ENCODE measurements at places on chromosomes 16 and 17.

DNA sequence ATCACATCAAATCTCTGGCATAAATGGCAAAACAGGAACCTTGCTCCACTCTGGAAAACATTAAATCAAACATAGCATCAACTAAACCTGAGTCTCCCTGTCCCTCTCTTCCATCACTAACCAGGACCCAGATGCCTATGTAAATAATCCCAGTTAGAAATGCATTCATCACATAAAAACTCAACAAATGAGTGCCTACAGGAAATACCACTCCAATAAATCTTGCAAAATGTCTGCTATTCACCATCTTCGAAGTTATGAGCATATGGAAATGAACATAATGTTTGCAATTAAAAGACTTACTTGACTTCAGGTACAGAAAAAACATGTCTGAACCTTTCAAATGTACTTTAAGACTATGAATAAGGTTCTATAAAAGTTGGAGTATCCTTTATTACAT, 425.0 kb downstream of the CDH11 start:
- DNase-seq, result no peak

DNA sequence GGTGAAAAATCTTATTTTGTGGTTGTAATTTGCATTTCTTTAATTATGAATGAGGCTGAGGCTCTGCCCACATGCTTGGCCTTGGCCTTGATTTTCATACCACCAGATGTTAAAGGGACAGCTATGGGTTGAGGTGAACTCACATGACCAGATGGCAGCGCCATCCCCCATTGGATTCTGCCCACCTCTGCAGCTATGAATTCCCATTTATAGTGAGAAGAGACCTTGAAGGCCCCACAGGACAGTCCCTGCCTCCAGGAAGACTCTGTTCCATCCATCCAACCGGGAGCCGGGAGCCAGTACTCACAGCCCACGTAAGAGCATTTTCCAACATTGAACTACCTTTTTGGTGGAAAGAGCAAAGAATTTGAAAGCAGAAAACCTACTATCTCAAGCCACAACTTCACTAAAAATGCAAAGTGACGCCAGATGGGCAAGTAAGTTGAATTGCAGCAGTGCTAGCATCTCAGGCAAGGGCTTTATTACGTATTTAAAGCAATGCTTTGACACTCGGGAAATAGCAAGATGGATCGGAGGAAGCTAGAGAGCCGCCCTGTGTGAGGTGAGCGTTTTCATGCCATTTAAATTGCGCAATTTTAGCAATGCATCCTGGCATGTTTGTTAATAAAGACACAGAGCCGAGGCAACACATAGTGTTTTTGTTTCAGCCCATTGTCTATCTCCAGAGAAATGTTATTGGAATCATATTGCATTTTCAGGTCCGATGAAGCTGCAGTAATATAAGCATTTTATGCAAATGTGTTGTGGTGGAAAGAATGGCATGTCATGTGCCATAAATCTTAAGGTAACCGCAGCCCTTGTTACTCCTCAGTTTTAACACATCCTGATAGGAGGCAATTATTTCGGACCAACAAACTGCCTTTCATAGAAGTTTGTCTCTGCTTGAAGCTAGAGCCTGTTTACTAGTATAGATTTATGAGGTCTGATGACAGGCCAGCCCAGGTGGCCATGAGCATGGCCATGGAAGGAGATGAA, 273.4 kb upstream of the TNRC6C start:
- no peak for DNase-seq

DNA sequence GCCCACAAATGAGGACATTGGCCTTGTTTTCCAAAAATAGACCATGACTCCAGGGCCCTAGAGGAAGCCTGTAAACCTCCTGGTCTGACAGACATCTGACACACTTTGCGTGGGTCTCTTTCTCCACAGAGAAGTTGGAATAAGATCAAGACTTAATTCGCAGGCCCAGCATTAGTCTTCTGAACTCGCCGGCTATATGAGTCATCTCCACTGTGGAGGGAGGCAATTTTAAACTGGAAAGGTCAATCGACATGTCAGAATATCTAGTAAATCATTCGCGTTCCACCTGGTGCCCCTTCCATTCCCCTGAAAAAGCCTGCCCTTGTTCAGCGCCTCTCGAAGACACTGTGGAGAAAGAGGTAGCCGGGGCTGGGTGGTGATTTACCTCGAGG, 140.1 kb downstream of the CLEC16A start:
- DNase-seq, result no peak

DNA sequence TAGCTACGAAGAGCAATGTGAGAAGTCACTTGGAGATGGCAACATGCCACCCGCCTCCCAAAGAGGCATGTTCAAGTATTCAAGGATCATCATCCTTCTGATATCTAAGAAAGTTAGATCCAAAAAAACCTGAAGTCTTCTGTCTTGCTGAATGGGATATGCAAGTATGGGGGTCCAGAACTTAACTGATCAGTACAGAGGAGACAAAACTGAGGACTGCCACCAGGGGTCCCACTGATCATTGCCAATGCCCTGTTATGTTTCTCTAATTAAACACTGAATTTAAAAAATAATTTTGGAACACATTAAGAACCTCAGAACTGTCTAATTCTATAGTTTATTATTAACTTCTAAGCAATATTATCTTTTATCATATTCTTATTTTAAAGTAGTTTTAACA, 99.7 kb downstream of the CDH8 start:
- DNase-seq, result no peak

- no peak for DNase-seq
Observed at GRCh38 chr16:48225456-48225855, 18.6 kb upstream of the LONP2 start.

DNA sequence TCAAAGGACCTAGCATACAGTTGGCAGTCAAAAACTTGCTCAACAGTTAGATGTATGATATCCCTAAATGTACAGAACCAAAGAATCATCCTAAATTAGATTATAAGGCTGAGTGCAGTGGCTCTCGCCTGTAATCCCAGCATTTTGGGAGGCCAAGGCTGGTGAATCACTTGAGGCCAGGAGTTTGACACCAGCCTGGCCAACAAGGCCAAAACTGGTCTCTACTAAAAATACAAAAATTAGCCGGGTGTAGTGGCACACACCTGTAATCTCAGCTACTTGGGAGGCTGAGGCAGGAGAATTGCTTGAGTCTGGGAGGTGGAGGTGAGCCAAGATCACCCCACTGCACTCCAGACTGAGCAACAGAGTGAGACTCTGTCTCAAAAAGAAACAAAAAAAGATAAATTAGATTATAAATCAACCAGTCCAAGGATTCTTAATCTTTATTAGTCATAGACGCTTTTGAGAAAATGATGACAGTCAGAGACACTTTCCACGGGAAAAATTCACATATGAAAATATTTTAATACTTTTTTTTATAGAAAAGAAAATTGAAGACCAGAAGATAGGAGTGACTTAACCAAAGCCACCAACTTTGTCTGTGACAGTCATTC, 77.6 kb downstream of the MMD start:
- no peak for DNase-seq

GRCh38 chr17:38745545-38745944, 2.6 kb downstream of the PCGF2 start:
- no peak for DNase-seq

- DNase-seq, result no peak
Observed at GRCh38 chr17:44832805-44833204, 2.7 kb upstream of the GJC1 start.

DNA sequence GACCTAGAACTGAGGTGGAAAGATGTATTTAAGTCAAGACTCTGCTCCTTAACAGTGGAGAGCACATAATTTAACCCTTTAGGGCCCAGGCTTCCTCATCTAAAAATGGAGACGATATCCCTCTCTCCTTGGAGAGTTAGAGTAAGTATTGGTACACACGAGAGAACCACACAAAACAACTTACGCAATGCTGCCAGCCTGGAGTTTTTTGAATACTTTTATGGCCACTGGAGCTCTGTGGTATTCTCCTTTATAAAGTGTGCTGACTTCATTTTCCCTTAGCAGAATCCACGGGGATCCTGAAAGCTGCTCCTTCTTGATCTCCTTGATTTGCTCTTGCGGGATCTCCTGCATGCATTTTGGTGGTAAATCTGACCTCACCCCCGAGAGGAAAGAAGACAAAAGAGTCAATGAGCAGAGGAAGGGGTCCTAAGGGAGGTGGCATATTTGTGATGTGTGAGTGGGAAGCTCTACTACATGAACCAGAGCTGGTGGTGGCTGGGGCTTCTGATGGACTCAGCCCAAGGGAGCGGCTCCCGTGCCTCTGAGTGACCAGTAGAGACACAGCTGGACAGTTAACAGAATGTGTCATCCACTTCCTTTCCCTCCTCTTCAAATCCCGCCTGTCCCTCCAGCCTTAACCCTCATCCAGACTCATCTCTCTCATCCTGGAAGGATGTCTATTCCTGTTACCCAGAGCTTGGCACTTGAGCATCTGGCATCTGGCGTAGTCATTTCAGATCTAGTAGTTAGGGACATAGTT, 9.4 kb downstream of the MLKL start:
- no peak for DNase-seq

DNA sequence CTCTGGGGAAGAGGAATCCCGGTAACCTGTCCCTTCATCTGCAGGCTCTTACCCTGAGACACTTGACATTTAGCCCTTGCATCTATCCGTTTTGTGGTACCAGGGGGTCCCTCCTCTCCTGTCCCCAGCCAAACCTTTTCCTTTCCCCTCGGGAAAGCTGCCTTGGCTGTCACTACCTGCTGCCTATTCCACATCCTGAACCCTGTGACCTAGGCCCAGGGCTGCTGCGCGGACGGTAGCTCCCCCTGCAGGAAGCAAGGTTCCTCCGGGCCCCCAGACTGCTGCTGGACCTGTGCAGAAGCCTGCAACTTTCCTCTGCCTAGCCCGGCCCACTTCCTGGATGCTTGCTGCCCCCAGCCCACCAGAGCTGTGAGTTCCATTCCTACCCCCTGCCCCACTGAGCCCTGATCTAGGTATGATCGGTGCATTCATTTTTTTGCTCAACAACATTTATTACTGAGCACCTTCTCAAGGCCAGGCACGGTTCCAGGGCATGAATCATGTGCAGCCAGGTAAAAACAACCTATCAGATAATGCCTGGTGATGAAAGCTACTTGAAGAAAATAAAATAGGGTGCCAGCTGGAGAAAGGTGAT, 10.5 kb upstream of the ALDOA start:
- DNase-seq, result peak; percentile 55

- no peak for DNase-seq
Observed at GRCh38 chr16:4184038-4184702, 57.7 kb downstream of the SRL start.

DNA sequence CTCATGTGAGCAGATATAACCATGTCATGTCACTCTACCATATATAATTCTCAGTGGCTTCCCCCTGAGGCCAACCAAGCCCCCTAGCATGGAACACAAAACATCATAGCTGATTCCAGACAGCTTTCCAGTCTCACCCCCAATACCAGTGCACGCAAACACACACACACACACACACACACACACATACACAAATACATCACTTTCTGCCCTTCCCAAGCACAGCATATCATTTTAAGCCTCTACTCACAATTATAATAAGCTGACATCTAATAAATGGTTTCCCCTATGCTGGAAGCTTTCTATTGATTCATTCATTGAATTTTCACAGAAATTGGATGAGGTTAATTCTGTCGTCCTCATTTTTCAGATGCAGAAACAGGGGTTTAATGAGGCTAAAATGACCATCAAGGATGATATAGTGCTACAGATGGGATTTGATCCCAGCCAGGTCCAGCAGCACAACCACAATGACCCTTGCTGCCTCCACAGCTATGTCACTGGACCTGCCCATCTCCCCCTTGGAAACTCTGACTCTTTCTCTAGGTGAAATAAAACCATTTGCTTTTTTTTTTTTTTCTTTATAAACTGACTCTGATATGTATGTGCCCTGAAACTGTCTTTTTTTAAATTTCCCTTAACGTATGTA, 131.1 kb downstream of the TMEM114 start:
- DNase-seq, result no peak

GRCh38 chr16:19503461-19504075, 18.3 kb downstream of the GDE1 start:
- no peak for DNase-seq

- DNase-seq, result peak; percentile 81
Observed at GRCh38 chr16:50699326-50700159, 6.1 kb downstream of the NOD2 start.

- no peak for DNase-seq
Observed at GRCh38 chr17:42347198-42347597, 41.0 kb downstream of the STAT3 start.

DNA sequence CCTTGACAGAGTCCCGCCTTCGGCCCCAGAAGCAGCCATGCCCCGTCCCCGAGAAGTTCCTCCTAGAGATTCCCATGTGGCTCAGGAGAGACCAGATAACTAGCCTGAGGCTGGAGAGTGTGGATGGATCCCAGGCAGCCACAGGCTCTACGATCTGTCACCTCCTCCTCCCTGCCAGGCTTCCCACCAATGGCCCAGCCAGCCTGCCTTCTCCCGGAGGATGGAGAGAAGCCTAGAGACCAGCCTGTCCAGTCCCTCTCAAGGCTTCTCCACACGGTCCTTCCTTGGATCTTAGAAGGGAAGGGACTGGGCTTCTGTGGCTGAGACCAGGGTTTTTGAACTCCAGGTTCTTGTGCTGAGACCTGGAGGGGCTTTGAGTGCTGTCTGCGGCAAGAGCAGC, 1.6 kb upstream of the SMTNL2 start:
- no peak for DNase-seq

DNA sequence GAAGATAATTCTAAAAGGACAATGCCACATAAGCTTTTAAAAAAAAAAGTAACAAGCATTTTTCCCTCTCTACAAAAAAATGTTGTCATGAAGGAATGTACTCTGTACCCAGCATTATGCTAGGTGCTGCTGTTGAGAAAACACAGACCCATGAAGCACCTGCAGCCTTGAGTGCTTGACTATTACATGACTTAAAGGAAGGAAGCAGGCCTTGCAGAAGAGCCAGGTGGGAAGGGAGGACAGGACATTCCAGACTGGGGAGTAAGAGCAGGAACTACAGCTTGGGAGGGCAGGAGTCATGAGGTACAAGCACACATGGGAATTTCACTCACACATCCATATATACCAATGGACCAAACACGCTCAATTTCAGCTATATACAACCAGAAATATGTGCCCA, 3.8 kb downstream of the MYO1D start:
- DNase-seq, result no peak

DNA sequence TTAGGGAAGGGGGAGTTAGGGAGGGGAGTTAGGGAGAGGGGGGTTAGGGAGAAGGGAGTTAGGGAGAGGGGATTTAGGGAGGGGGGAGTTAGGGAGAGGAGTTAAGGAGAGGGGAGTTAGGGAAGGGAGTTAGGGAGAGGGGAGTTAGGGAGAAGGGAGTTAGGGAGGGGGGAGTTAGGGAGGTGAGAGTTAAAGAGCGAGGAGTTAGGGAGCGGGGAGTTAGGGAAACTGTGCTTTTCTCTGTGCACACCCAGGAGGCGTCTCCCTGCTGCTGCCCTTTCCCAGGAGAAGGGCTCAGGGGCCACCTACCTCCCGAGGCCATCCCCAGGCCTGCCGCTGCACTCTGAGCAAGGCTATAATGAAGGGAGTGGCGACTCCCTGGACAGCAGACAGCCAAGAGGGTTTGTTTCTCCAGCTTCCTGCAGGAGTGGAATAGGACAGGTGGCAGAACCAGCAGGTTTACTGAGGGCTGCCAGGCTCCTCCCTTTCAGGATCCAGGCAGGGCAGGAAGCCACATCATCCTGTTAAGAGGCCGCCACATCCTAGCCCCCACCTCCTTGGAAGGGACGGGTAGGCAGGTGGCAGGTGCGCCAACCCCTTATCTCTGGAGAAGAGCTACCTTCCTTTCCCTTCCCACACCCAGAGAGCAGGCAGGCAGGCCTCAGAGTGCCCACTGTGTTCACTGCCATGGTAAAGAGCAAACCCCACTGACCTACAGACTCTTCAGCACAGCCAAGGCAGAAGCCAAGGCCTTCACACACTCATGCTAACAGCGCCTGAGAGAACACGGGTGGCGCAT, 4.3 kb downstream of the CANT1 start:
- no peak for DNase-seq

GRCh38 chr17:41812381-41813151, at the start of gene FKBP10:
TSS of gene FKBP10 (plus strand) at chr17:41813004. CDS start at chr17:41813035, 31 bp downstream.
- no peak for DNase-seq

Data from activated CD4-positive, alpha-beta T cell treated with anti-CD3 and anti-CD28 coated beads, Interleukin-2, Interleukin-4, amounts not matched to agents 100 ng/mL and 50 ng/mL, durations not matched to agents 16 hours and 8 hours (primary cell).